ENCODE measurements at places on chromosomes 12 and 14.

DNA sequence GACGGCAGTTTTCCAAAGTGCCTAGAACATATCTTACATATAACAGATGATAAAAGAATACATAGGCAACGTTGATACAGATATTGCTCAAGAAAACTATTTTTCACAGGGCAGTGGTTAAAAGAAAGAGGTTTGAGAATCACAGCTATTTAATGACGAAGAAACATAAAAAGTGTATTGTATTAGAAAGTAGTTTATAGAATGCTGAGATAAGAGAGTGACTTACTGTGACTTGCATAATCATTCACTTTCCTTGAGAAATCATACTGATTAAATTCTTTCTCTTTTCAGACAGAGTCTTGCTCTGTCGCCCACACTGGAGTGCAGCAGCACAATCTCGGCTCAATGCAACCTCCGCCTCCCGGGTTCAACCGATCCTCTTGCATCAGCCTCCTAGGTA is 57.7 kb downstream of the PPP1R12A start:
- no peak for DNase-seq

GRCh38 chr14:65446159-65446558 is 33.6 kb downstream of the FUT8 start:
- no peak for DNase-seq

DNA sequence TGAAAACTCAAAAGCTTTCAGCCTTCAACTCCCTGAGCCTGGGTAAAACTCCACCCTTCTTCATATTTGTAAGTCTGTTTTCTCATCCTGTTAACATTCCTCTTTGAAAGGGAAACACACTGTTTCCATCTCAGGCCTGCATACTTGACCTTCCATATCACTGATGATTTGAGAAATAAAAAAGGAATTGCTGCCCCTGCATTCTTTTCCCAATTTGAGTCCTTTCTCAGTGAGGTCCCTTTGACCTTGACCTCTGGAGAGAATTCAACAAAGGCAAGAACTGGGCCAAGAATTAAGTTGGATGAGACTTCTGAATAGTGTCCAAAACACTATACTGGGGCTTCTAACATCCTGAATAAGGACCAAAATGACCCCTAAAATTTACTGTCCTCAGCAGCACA is 108.0 kb downstream of the AEBP2 start:
- DNase-seq: no peak

GRCh38 chr14:55245657-55246268 is 25.5 kb upstream of the FBXO34 start:
- DNase-seq: no peak

DNA sequence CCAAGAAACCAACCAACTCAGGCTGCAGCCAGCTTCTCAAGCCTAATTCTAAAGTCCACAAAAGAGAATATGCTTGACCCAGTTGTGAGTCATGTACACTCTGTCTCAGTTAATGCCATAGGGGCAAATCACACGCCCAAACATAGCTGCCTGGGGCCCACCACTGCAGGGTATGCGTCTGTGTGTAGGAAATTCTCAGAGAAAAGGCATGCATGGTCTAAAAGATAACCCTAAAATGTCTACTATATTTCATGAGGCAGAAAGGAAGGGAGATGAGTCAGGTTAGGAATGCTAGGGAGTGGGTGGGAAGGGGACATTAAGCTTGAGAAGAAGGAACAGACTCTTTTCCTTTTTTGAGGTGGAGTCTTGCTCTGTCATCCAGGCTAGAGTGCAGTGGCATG is 22.3 kb upstream of the SPTLC2 start:
- no peak for DNase-seq

- DNase-seq: no peak
These were observed 46.8 kb downstream of the PRKAB1 start for GRCh38 chr12:119714614-119715267.

DNA sequence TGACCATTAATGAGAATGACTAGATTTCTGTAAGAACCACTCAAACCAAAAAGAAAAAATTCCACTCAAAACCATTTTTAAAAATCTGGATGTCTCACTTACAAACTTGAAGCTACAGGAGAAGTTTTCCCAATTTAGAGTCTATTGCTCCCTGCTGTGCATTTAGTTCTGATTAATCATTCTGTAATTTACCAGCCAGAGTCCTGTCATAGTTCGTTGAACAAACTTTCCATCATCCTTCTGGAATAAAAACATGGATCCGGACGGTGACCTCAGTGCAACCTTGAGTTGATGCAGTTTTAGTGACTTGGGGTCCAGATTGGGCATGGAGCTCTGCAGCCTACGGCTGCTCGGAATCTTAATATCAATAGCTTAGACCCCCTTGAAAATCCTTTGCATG is 73.4 kb downstream of the PRMT8 start:
- DNase-seq: no peak

- DNase-seq: no peak
These were observed 93.7 kb downstream of the RMST start for GRCh38 chr12:97556302-97556779.

- no peak for DNase-seq
These were observed 432 bp downstream of the C14orf93 start for GRCh38 chr14:23009483-23009938.

GRCh38 chr12:132662901-132663755 is 24.0 kb downstream of the POLE start:
- no peak for DNase-seq

GRCh38 chr12:1332327-1332726 is 262.1 kb downstream of the FBXL14 start:
- DNase-seq: no peak

DNA sequence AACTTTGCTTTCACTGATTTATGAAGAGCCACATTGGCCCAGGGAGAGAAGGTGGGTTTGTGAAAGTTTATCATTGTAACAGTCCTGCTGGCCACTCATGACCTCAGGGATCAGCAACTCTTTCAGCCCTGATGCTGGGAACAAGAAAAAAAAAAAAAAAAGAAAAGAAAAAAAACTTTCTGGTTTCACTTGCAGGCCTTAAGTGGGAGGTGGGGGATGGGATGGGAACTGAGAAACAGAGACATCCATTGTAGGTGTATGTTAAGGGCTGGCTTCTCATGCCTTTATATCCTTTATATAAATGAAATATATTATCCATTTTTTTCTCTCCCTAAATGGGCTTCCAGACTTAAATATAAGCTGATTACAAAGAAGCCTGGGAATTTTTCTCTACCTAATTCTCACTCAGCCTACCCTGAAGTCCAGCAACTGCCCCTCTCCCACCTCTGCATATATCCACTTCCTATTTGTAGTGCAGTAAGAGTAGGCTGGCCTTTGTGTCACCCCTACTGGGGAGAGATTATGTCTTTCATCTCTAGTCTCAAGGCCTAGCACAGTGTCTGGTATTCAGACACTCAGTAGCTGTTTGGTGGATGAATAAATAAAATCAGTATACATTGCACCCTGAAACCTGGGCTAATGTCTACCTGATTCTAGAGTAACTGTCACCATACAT is 187.1 kb downstream of the KICS2 start:
- DNase-seq: no peak

GRCh38 chr12:57838594-57839302 is 7.8 kb downstream of the CTDSP2 start:
- no peak for DNase-seq

DNA sequence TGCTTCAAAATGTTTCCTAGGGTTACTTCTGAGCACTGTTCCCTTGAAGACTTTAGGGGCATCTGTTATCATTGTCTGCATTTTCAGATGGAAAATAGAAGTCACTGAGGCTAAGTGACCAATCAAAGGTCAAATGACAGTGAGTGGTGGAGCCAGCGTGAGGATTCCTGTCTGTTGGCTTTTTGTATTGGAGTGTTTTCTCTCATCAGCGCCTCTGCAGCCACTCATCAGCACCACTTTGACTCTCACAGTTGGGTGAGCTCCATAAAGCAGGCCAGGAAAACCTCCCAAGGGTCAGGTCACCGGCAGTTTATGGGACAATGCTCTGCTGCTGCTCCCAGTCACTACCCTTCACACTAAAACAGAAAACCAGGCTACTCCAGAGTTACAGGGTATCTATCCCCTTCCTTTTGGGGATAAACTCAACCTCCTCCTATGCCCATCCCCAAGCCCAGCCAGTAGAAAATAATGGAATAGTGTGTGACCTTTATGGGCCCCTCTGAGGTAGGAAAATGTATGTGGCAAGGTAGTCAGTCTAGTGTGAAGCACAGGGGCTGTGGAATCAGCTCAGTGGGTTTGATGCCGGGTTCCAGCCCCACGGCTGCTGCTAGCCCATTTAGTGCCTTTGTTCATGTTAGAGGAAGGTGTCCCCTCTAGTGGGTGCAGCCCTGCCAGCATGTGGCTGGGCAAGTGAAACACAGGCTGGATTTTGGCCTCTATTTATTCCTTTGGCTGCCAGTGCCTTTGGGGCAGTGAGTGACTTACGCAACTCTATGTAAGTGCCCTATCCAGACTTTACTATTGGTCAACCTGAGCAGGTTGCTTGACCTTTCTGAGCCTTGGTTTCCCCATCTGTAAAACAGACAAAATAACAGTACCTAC is 133.8 kb upstream of the CPM start:
- no peak for DNase-seq

GRCh38 chr12:79874665-79875064 is 60.2 kb downstream of the PPP1R12A start:
- DNase-seq: no peak

DNA sequence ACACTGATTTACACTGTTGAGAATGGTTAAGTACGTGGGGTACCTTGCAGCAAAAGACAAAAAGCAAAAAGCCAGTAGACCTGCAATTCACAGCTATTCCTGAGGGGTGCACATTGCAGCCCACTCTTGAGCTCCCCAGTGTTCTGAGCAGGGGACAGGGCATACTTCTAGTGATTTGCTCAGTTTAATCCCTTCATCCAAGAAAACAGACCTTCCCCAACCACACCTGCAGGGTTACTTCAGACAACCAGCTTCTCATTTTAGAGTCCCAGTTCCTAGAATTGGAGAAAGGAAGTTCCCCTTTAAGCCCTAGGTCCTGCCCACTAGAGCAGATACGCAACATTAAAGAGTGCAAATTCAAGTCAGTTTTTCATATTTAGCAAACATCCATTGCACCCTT is 3.6 kb upstream of the WSB2 start:
- DNase-seq: no peak

DNA sequence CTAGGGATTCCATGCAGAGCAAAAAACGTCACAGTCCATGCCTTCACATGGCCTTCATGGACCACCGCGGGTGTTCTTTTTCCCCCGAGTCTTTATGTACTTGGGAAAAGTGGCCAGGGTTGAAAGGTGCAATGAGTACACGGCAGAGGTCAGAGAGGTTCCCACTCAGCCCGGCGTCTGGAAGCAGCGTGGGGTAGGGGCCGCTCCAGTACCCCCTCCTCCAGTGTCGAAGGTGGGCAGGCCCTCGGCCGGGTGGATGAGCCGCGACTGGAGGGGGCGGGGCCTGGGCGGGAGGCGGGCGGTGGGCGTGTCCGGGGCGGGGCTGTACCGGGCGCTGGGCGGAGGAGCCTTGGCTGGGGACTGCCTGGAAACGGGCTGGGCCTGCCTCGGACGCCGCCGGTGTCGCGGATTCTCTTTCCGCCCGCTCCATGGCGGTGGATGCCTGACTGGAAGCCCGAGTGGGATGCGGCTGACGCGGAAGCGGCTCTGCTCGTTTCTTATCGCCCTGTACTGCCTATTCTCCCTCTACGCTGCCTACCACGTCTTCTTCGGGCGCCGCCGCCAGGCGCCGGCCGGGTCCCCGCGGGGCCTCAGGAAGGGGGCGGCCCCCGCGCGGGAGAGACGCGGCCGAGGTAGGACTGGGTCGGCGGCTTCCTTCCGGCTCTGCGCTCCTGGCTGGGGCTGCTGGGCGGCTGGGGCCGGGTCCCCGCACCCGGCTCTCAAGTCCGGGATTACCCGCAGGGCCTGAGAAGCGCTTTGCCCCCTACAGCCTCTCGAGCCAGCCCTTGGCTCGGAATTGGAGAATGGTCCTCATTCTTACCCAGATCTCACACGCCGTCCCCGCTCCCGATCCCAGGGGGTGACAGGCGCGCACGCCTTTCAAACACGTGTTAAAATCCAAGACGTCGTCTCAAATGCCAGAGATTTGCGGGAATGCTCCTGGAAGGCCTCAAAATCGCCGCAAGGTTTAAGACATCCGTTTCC is at the start of gene RXYLT1:
Gene RXYLT1, plus strand, starts transcription at position 412 of the 984 bp plus-strand sequence. Its CDS starts 52 bp downstream, at position 464.
- DNase-seq: peak; percentile 58

DNA sequence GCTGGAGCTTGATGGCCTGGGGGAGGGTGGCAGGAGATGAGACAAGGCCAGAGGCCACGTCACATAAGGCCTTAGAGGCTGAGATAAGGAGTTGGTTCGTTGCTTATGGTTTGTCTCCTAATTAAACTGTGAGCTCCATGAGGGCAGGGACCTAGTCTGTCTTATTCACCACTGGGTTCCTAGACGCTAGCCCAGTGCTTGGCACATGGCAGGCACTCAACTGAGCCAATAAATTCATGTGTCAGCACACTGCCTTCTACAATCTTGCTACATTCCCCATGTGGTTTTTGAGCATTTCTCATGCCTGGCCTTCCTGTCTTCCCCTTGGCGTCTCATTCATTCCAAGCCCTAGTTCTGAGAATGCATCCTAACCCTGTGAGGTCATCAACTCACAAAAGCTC is 92.5 kb upstream of the MED13L start:
- no peak for DNase-seq

DNA sequence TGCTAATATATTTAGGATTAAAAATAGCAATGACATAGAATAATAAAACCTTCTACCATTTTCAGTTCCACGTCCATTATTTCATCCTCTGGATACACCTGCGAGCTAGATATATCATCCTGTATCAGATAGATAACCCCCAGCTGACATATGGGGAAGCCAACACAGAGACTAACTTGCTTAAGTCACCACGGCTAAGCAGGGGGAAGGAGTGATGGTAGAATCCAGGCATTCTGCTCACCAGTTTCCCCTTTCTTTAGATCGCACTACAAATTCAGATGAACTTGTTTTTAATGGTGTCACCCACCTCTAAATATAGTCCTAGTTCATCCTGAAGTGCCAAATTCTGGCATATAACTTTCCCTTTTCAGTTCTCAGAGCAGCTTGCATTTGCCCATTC is 110.1 kb downstream of the TXNDC16 start:
- DNase-seq: no peak

GRCh38 chr12:58819985-58820384 is 100.3 kb downstream of the LRIG3 start:
- DNase-seq: no peak

- DNase-seq: no peak
These were observed 95.9 kb downstream of the PAH start for GRCh38 chr12:102821149-102821548.

DNA sequence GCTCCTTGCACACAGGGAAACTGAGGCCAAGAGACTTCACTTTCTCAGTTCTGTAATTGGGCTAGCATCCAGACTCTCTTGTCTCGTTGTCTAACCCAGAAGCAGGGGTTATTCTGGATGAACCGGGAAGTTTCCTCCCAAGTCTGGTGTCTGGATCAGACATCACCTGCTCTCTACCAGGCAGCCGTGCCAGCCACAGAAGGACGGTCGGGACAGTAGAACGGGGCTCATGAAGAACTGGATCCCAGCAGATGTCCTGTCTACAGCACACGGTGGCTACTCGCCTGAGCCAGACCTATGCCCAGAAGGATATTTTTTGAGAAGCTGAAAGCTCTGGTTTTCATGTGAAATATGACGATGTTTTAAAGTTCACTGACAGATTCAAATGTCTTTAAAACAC is 19.1 kb upstream of the FZD10 start:
- no peak for DNase-seq

GRCh38 chr12:109697877-109698468 is 15.7 kb upstream of the FAM222A start:
- no peak for DNase-seq
